Caki2 (cell line): ENCODE measurements at places on chromosomes 7 and 10.

GRCh38 chr10:89297356-89297755, 4.5 kb upstream of the IFIT2 start:
- no peak for DNase-seq

DNA sequence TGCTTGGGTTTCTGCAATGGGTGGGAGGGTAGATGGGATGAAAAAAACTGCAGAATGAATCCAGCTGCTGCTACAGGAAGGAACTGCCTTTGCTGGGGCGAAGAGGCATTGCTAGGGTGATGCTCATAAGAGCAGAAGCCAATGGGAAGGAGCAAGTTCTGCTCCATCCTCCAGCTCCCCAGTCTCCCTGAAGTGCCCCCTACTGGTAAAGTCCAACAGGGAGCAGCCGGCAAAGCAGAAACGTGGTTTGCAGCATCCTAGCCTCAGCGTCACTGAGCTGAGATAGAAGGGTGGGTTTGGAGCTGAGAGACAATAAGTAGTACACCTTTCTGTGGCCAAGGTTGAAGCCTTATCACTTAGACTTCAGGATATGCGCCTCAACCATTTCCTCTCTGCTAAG, 220.5 kb downstream of the CCSER2 start:
- no peak for DNase-seq

GRCh38 chr7:55966851-55967250, 2.5 kb downstream of the NIPSNAP2 start:
- no peak for DNase-seq

DNA sequence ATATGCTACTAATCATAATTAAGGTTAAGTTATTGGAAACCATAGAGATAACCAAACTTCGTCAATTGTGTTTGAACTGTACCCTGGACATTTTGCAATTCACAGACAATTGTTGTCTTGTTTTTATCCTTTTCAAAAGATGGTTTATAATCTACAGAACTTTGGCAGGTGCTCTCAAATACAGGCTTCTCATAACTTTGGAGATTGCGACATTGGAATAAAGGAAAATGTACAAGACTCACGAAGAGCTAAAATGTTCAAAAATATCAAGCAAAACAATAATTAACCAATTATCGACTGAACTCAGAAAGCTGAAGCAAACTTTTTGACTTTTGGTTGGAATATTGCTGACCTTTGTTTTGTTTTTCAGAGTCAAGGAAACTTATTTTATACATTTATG, 88.4 kb upstream of the GPR22 start:
- DNase-seq = no peak

DNA sequence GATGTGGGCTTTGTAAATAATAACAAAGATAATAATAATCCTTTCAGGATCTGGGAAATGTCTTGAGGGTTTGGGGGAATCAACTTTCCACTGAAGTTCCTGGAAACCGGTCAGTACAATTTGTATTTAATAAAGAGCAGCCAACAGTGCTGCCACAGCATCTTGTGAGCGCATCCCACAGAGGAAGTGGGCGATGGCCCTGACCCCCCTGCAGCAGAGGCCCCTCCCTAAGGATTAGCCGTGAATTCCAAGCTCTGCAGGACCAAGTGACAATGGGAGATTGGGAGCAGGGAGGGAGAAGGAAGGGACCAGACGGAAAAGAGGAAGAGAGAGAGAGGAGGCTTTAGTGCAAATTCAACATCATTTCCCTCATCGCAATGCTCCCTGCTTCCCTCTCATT, 349.2 kb downstream of the RNLS start:
- DNase-seq = no peak

DNA sequence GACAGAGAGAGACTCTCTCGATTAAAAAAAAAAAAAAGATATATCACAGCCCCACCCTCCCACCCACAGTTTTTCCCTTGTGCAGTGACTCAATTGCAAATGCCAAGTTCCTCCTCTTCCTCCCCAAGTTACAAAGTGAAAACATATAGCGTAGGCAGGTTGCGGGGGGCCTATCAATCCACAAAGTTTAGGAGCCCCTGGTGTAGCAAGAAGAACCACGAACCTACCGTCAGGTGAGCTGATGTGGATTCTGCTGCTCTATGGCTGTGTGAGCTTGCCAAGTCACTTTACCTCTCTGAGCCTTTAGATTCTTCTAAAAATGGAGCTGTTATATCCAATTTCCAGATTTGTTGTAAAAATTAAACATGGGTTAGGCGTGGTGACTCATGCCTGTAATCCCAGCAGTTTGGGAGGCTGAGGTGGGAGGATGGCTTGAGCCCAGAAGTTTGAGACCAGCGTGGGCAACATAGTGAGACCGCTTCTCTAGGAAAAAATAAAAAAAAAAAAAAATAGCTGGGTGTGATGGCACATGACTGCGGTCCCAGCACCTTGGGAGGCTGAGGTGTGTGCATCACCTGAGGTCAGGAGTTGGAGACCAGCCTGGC, 8.2 kb upstream of the RHBDD2 start:
- no peak for DNase-seq

GRCh38 chr10:47067949-47068940, 157.0 kb downstream of the PTPN20 start:
- no peak for DNase-seq

- no peak for DNase-seq
These were observed 91.4 kb downstream of the ST7 start for GRCh38 chr7:117044664-117045063.

DNA sequence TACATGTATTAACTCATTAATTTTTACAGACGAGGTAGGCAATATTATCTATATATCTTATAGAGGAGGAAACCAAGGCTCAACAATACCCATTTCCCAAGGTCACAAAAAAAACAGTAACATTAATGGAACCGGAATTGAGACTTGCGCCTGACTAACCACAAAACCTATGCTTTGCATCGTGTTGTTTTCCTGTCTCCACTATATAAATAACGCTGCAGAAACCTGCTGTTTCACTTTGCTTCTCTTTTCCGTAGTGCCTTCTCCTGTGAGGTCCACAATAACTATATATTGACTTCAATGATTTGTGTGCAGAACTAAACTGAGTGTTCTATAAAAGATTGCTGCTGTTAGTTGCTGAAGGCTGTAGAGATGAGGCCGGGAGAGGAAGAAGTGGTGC, 97.7 kb upstream of the RPA3 start:
- DNase-seq = no peak

GRCh38 chr7:57482-58255, 134.7 kb upstream of the FAM20C start:
- no peak for DNase-seq

DNA sequence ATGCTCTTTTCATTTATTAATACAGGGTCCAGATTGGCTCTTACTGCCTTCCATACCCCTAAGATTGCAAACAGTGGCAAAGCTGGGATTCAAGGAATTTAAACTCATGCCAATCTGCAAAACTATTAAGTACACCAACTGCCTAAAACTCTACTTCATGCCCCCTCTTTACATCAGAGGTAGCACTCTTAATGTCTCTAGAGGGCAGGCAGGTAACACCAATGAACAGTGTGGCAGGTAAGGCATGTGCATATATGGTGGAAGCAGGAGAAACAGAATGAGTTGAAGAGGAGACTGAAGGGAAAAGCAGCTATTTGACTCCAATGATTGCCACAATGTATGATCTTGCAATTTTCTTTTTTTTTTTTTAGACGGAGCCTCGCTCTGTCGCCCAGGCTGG, 156.7 kb downstream of the BTAF1 start:
- DNase-seq = no peak

DNA sequence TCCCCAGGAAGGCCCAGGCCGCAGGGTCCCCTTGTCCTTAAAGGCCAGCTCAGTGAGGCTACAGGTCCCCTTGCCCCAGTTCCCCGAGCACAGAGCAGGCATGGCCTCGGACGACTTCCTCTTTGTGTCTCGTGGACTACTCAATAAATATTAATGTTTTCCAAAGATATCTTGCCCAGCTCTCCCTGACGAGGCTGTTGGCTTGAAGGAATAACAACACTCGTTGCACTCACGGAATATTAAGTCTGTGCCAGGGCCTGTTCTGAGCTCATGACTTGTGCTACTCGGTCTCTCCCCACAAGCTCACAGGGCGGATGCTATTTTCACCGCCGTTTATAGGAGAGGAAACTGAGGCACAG, 68.2 kb downstream of the CUX1 start:
- DNase-seq = no peak

- no peak for DNase-seq
These were observed 15.3 kb downstream of the ECHDC3 start for GRCh38 chr10:11757454-11757820.

DNA sequence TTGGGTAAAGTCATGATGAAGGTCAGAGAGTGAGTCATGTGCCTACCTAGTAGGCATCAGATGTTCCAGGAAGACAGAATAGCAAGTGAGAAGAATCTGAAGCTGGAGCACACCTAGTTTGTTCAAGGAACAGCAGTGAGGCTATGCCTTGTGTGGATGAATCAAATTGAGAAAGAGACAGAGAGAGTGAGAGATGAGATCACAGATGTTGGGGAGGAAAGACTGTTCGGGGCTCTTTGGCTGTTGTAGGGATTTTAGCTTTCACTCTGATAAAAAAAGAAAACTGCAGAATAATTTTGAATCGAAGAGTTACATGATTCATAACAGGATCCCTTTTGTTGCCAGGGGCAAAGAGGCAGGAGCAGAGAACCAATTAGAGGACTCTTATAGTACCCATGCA, 6.3 kb downstream of the LIPF start:
- DNase-seq = no peak

GRCh38 chr10:127979045-127979444, 72.1 kb downstream of the PTPRE start:
- no peak for DNase-seq

GRCh38 chr10:6025683-6026255, 36.4 kb downstream of the IL2RA start:
- no peak for DNase-seq

DNA sequence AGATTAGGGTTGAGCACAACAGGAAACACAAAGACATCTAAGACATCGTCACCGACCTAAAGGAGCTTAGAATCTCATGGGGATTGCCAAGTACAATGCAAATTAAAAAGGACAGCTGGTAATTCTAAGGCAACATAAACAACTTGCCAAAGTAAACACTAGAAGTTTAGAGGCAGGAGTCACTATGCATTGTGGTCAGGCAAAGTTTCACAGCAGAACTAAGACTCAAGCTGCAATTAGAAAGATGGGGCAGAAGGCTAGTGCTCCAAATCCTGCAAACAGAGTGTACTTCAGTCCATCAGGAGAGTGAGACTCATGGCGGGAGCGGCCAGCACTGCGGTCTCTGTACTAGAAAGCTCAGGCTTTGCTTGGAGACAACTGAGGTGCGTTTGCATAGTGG, 52.7 kb downstream of the HIPK2 start:
- no peak for DNase-seq

DNA sequence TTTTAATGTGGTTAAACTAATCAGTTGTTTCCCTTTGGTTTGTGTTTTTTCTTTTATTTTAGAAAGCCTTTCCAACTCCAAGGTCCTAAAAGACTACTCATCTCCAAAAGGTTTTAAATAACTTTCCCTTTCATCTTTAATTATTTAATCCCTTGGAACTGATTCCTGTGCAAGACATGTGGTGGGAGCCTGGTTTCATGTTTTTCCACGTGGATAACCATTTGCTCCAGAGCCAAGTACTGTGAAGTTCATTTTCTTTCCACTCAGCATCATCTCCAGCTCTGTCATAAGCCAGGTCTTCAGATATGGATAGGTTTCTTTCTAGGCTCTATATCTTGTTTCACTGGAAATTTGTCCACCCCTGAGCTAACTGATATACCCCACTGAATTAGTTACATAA, 16.7 kb downstream of the PPP1R3C start:
- DNase-seq = no peak

DNA sequence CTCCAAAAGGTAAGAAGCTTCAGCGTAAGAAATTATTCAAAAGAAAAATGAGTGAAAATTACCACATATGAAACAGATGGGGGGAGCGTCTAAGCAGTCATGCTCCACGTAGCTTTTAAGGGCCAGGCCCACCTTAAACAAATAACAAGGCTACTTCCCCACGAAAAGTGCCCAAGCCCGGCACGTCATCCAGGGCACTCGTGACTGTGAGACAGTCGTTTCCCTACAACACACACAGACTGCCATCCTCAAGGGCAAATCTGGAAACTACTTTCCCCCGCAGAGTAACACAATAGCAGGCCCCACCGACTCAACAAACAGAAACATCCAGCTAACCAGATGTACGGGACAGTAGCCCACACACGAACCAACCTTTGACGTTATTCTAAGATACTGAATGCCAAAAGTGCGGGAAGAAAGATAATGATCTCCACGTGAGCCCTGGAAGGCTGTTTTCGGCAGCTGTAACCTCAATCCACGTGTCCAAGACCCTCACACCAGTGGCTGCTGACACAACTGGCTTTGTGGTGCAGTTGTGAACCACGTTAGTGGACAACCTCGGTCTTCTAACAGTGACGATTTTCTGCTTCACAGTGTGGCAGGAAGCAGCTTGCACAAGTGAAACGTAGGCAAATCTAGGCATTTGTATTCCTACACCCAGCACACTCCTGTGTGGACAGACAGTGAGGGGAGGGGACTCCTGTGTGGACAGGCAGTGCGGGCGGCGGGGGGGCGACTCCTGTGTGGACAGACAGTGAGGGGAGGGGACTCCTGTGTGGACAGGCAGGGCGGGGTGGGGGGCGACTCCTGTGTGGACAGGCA, 251.7 kb downstream of the ZMYND11 start:
- DNase-seq = no peak

DNA sequence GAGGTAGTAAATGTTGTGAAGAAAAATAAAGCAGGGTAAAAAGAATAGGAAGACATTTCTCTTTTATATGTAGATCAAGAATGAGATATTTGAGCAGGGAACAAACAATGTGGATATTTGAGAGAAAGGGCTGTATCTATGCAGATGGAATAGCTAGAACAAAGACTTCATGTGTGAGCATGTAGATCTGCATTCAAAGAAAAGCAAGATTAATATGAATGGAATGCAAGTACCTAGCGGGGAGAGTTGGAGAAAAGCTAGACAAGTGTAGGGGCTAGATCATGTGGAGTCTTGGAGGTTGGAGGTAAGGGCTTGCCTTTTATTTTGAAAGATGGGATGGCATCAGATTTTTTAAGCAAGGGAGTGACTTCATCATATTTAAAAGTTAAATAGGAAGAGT, 27.1 kb downstream of the SHOC2 start:
- DNase-seq = no peak
